Esophagus muscularis mucosa (tissue), 4 donors: ENCODE measurements at places on chromosomes 13 and 19. TPM values are rescaled to one million over a fixed set of nuclear protein-coding genes. Genes with fewer than 3 reads are reported as not detected.
A peak's percentile ranks its signal among the peaks of the same experiment; 100 is the strongest.

DNA sequence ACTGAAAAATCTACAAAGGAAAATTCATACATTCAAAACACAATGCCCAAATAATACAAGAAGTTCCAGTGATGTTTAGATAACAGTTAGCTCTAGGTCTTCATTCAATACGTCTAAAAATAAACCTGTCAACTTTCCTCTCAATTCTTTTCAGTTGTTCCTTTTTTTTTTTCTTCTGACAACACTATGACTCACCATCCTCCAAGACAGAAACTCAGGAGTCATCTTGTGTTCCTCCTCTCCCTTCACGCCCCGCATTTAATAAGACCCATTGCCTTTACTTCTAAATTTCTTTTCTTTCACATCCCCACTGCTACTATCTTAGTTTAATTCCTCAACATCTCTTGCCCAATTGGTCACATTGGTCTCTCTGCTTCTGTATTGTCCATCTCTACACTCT, 759.9 kb downstream of the GPC5 start:
- H3K4me1 ChIP-seq, result no peaks in the 10 kb centered on the region
- H3K36me3 ChIP-seq, result no peaks in the 10 kb centered on the region
- no peaks in the 10 kb centered on the region for H3K27me3 ChIP-seq

ATP12A gene
- total RNA-seq, result not detected

DNA sequence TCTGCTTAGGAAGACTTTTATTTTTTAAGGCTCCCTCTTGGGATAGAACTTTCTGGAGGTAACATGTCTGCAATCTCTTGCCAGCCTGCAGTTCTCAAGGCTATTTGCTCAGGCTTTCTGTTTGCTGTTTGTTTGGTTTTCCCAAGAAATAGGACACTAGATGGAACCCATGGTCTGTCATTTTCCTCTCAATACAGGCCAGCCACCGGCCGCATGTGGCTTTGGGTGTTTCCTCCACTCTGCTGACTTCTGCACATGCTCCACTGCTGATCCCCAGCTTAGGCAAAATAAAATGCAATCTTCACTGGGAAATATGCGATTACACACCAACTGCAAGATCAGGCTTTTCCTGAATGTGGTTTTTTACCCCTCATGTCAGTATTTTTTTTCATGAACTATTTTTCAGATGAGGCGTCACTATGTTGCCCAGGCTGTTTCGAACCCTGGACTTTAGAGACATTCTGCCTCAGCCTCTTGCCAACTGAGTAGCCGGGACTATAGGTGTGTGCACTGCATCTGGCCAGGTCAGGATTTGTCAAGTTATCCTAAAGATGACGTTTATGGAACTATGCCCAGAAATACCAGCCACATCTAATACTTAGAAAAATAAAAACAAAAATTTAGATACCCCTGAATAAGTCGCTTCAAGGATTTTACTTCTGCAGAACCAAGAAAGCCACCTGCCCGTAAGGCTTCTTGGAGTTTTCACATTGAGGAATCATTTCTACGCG, 94.3 kb upstream of the PABPC3 start:
- peak; percentile 53 for DNase-seq
- no peaks in the 10 kb centered on the region for H3K36me3 ChIP-seq
- no peak overlapping the region for H3K27ac ChIP-seq
- no peaks in the 10 kb centered on the region for H3K27me3 ChIP-seq
- H3K4me1 ChIP-seq, result no peaks in the 10 kb centered on the region

ATP13A1 gene
- total RNA-seq, result 96.6 TPM

IL11 gene
- total RNA-seq, result not detected

DNA sequence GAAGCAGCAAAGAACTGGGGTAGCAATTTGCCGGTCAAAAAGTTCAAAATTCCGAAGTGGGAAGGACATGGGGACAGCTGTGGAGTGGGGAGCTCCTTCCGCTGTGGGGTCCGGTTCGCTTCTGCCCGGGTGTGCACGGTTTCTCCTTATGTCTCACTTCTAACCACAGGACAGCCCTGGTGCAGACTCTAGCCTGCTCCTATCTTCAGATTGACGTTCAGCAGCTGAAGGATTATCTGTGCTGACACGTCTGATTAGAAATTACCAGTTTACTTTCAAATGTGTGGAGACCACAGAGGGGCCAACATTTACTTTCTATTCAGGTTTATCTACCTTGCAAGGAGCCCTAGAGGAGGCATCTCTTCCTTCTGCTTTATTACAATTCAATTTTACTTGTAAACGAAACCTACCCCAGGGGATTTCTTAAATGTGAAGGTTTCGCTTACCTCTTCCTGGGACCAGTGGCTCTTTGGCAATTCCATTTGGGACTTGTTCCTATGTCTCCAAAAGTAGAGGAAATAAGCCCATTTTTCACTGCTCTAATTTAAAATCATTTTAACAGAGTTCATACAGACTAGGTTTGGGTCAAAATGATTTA, 27.3 kb downstream of the LHFPL6 start:
- H3K4me1 ChIP-seq, result peaks cover 34% of the 10 kb centered on the region
- no peaks in the 10 kb centered on the region for H3K27me3 ChIP-seq
- H3K4me3 ChIP-seq, result no peak overlapping the region
- H3K27ac ChIP-seq, result no peak overlapping the region

GRCh38 chr13:53028637-53029203, at the start of gene OLFM4:
Gene OLFM4 (plus strand): TSS chr13:53028813. CDS start chr13:53028837, 24 bp downstream.
- no peak within 1 kb of the TSS for H3K27ac ChIP-seq
- no peaks in the 10 kb centered on the region for H3K27me3 ChIP-seq
- no peaks in the 10 kb centered on the region for H3K4me1 ChIP-seq
- DNase-seq, result no peak
- no peaks in the 10 kb centered on the region for H3K36me3 ChIP-seq

- H3K36me3 ChIP-seq, result no peaks in the 10 kb centered on the region
- H3K27ac ChIP-seq, result no peak overlapping the region
- peaks cover 10% of the 10 kb centered on the region for H3K4me1 ChIP-seq
- H3K27me3 ChIP-seq, result peaks cover 11% of the 10 kb centered on the region
- no peak for DNase-seq
- no peak overlapping the region for H3K4me3 ChIP-seq
Measured at GRCh38 chr13:112200200-112200599, 133.3 kb downstream of the SOX1 start.
